ENCODE measurements at places on chromosomes 7 and 10.

DNA sequence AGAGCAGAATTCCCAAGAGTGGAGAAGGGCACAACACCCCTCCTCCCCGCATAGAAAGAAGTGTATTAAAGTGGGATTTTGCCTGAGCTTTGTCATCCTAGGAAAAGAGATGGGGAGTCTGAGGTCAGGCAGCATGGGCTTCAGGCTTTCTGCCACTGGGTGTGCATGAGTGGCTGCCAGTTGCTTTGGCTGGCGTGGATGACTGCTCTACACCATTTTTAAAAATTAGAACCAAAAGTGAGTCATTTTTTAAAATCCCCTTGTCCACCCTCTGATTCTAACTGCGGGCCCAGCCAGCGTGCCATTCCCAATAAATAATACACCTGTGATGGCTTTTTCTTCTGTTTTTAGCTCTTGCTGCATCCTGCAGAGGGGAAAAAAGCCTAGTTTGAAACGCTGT is 13.4 kb downstream of the SLC29A3 start:
- DNase-seq: no peak

DNA sequence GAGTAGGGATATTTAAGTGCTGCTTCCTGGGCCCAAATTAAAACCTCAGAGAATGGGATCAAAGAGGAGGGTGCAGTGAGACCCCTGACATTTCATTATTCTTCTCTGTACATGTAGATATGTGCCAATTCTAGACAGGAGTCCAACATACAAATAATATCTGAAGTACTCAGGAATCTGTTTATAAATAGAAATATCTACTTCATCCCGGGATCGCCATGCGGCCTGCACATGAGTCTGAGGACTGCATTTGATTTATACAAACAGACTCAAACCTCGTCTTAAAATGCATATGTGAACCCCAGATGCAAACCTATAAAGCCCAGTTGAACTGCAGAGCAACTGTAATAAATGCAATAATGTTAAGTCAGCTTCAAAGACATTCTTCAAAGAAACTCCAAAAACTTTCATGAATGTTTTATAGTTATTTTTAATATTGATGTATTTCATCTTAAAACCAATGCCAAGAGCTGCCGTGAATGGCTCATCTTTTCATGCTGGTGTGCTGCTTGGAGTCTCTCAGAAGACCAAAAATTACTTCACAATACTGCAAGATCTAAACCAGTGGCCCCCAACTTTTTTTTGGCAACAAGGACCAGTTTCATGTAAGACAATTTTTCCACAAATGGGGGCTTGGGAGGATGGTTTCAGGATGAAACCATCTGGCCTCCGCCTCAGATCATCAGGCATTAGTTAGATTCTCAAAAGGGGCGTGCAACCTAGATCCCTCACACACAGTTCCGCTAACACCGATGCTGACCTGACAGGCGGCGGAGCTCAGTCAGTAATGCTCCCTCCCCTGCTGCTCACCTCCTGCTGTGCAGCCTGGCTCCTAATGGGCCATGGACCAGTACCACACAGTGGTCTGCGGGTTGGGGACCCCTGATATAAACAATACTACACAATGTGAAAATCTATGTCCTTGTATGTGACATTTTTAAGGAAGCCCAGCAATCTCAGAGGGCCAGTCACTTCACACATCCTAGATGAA is 166.9 kb downstream of the PARD3 start:
- DNase-seq: no peak

- no peak for DNase-seq
Measured at GRCh38 chr7:34756025-34756437, 98.0 kb downstream of the NPSR1 start.

DNA sequence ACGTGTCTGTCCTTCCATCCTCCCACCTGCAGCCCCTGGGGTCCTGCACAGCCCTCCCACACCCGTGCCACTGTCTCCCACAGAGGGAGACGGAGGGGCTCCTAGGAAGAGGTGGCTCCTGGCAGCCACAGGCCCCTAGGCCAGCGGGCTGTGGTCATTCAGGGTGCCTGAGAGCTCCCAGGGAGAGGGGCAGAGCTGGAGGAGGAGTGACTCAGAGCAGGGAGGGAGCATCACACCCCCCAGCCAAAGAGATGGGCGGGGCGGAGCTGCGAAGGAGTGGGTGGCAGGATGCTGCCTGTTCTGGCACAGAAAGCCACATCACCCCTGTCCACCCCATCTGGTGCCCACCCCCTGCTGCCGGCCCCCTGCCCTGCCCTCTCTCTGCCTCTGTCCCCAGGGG is 50.5 kb downstream of the STK32C start:
- DNase-seq: no peak

DNA sequence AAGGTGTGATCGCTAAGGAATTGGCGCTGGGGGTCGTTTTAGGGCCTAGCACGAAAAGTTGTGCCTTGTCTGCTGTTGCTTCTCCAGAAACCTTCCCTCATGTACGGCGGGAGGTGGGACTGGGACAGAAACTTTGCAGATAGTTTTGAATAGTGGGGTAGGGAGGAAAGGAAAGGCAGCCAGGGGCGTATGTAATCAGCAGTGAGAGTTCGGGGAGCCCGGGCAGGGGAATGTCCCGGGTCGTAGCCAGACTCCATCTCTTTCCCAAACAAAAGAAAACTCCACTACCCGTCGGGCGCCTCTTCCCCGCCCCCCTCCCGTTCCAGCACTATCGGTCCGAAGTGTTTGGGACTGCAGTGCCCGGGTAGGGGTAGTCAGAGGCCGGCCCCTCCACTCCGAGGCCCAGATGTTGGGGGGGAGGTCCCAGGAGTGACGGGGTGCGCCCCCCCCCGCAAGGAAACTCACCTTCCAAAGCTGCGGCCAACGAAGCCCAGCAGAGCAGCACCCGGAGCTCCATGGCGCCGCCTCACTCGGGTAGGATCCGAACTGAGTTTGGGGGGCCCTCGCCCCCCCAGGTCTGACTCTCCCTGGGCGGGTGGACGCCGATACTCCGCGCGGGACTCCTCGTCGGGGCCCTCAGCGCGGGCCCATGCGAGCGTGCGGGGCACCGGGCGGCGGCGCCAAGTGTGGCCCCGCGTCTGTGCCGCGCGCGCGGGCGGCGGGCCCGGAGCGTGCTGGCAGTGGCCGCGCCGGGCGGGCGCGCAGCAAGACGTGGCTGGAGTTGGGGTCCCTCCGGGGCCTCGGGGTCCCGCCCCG is 601 bp downstream of the EPHB4 start:
- DNase-seq: no peak

DNA sequence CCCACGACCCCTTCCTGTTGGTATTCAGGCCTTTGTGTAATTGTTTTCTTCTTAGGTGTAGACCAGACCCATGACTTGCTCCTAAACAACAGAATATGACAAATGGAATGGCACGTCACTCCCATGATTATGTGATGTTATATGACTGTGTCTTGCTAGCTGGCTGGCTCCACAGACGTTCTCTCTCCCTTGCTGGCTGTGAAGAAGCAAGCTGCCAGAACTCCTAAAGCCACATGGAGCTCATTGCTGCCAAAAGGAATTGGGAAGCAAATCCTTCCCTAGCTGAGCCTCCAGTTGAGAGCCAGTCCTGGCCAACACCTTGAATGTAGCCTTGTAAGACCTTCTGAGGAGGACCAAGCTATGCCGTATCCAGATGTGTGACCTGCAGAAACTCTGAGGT is 74.2 kb downstream of the RAB18 start:
- no peak for DNase-seq

GRCh38 chr10:47165168-47165710 is 134.8 kb upstream of the GDF10 start:
- DNase-seq: no peak

GRCh38 chr10:78811174-78811573 is 257.6 kb upstream of the ZMIZ1 start:
- DNase-seq: no peak

GRCh38 chr10:126242397-126243260 is 145.6 kb downstream of the ADAM12 start:
- DNase-seq: no peak

DNA sequence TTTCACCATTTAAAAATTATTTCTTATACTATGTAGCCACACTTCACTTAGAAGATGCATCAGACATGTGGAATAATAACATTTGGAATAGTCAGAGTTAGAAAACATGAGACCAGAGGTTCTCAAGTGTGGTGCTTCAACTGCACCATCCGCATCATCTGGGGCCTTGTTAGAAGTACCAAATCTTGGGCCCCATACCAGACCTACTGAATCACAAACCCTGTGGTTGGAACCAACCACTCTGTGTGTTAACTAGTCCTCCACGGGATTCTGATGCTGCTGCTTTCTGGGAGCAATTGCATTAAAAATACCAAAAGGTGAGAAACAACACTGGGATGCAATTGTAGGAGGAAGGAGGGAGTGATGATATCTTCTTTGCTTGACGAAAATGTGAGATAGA is 125.2 kb downstream of the GNAT3 start:
- DNase-seq: no peak

DNA sequence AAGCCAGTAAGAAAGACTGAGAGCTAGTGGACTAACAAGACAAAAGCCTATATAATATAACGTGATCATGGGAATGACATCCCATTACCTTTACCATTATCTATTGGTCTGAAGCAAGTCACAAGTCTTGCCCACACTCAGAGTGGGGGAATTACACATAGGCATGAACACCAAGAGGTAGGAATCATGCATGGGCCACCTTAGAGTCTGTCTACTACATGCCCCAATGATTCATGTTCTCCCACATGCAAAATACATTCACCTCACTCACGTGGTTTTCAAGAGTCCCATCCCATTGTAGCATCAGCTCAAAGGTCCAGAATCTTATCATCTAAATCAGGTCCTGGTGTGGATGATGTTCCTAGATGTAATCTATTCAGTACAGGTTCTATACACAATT is 29.4 kb downstream of the DNAJC9 start:
- no peak for DNase-seq

- DNase-seq: no peak
Measured at GRCh38 chr10:109992485-109992884, 15.3 kb upstream of the ADD3 start.

DNA sequence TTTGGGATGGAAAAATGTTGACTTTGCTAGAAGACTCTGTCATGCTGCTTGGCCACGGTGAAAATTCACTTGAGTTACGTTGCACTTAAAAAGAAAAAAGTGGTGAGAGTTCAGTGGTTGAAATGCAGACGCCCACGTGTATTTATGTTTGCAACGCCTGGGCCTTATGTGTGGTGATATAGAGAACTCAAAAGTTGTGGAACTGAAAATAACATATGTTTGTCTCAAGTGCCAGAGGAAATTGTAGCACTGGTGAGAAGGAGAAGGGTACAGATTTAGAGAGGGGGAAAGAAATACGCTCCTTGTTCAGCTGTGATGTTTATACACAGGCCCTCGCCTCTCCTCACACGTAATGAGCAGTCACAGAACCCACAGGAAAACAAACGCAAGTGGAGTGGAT is 73.6 kb downstream of the EMX2 start:
- DNase-seq: no peak

- DNase-seq: peak; percentile 7
Measured at GRCh38 chr7:120805636-120806388, 52.1 kb downstream of the TSPAN12 start.

DNA sequence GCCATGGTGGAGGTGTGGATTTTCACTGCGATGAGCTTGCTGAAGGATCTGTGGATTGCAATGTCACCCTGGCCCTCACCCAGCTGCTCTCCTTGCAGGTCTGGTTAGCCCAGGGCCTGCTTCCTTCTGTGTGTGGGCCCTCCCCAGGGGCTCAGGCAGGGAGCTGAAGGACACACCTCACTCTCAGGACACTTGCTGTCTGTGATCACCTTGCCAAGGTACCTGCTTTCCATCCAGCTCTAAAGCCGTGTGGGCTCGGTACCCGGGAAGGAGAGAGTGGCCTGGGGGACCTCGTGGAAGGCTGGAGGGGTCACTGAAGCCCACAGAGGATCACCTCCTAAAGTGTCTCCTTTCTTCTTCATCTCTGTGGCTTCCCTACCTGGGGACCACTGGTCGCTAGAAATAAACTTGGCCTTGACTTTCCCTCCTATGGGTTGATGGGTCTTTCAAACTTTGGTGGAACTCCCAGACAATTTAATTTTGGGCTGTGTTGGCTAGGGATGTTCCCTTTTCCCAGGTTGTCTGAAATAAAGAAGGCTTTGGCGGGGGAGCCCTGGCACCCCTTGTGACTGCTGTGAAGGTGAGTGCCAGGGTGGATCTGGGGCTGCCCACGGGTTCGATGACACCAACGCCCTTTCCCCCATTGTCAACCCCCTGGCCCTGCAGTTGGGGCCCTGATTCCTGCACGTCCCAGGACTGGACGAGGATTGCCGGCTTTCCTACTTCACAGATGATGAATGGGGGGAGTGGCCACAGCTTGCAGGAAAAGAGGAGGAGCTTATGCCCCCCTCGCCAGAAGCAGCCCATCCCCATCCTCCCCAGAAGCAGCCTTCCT is 331.0 kb downstream of the ADARB2 start:
- DNase-seq: no peak

DNA sequence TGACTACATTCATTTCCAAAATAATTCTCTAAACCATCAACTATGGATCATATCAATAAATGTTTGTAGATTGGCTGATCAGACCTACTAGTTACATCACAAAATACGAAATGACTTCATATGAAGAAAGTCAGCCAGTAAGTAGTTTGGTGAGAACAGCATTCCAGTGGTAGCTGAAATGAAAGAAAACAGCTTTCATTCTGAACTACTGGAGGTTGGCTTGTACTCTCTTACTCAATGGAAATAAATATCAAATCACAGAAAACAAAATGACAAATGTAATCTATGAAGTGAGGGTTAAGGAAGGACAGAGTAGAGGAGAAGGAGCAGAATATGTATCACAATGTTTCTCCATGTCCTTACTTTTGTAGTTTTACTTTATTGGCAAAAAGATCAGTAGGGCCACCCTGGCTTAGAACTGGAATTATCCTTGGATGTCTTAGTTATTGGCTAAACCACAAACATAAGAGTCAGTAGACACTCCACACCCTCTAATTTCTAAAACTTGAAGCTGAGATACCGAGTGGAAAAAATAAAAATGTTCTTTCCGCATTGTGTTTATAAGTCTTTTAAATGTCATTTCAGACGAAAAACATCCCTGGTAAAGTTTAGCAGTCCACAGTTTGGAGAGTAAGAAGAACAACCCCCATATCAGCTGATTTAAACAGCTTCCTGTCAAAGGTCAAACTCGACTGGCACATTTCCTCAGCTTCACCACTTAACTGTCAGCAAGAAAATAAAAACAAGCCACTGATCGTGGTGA is 74.0 kb upstream of the DGKI start:
- DNase-seq: no peak

DNA sequence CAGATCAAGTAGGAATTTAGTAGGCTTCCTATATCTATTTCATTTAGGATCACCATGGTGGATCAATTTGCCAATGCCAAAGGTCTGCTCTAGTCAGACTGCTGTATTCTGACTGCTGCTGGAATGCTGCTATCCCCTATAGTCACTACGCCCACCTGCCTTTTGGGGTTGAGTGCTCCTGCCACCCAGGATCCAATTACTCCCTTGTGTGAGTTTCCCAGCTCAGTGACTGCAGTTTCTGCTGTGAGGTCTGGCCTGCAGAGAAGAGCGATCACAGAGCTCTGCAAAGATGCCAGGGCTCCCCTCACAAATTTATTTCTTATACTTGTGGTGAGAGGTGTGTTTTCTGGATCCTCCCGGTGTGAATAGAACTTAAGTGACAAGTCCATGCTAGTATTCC is 88.1 kb upstream of the FOXI2 start:
- no peak for DNase-seq

All from effector CD8-positive, alpha-beta T cell (primary cell).